PC-3 (cell line): ENCODE measurements at places on chromosomes 2 and 18. TPM values are rescaled to one million over a fixed set of nuclear protein-coding genes. Genes with fewer than 3 reads are reported as not detected.

The GPBAR1 gene
- 0.18 TPM in 1 of 2 replicates, not detected in the other for total RNA-seq

The TXNDC2 gene
- 0.87 TPM in 1 of 2 replicates, not detected in the other for total RNA-seq

The CGREF1 gene
- total RNA-seq = 18.7 and 22.6 TPM in 2 replicates

The C2orf80 gene
- not detected in 2 replicates for total RNA-seq

The RIT2 gene
- not detected in 2 replicates for total RNA-seq

The GALR1 gene
- total RNA-seq = not detected in 2 replicates

The C2orf15 gene
- total RNA-seq = 3.3 and 4.4 TPM in 2 replicates

The HES6 gene
- total RNA-seq = 9.8 and 19.6 TPM in 2 replicates

The PARD6G gene
- 5.1 and 5.4 TPM in 2 replicates for total RNA-seq

The GAREM2 gene
- 1.4 and 1.8 TPM in 2 replicates for total RNA-seq

The LCLAT1 gene
- total RNA-seq = 19.5 and 22.0 TPM in 2 replicates

The TRIM43 gene
- total RNA-seq = not detected in 2 replicates

The RETREG2 gene
- 61.0 and 87.2 TPM in 2 replicates for total RNA-seq

The ECEL1 gene
- total RNA-seq = not detected in 2 replicates

The DUSP19 gene
- 0.51 and 0.58 TPM in 2 replicates for total RNA-seq

The NIF3L1 gene
- 63.1 and 81.5 TPM in 2 replicates for total RNA-seq

The FIGLA gene
- not detected in 2 replicates for total RNA-seq

The DCDC2C gene
- not detected in 2 replicates for total RNA-seq

The POTEJ gene
- total RNA-seq = not detected in 2 replicates

The PTPN18 gene
- 27.1 and 33.5 TPM in 2 replicates for total RNA-seq

The TEKT4 gene
- not detected in 2 replicates for total RNA-seq

The ZNF516 gene
- total RNA-seq = 1.7 and 4.0 TPM in 2 replicates

The SLC19A3 gene
- total RNA-seq = 0.26 TPM in 1 of 2 replicates, not detected in the other

The SPP2 gene
- not detected in 2 replicates for total RNA-seq

The PCARE gene
- not detected in 2 replicates for total RNA-seq

The KIAA2012 gene
- not detected in 2 replicates for total RNA-seq

The CPS1 gene
- 17.7 and 17.9 TPM in 2 replicates for total RNA-seq

The CYP27C1 gene
- total RNA-seq = 0.36 and 1.2 TPM in 2 replicates

The GPR45 gene
- not detected in 2 replicates for total RNA-seq

The SCTR gene
- not detected in 2 replicates for total RNA-seq

The MARCO gene
- not detected in 2 replicates for total RNA-seq

The FSIP2 gene
- total RNA-seq = 2.0 and 2.5 TPM in 2 replicates
